ENCODE measurements at places on chromosomes 16 and 17.

DNA sequence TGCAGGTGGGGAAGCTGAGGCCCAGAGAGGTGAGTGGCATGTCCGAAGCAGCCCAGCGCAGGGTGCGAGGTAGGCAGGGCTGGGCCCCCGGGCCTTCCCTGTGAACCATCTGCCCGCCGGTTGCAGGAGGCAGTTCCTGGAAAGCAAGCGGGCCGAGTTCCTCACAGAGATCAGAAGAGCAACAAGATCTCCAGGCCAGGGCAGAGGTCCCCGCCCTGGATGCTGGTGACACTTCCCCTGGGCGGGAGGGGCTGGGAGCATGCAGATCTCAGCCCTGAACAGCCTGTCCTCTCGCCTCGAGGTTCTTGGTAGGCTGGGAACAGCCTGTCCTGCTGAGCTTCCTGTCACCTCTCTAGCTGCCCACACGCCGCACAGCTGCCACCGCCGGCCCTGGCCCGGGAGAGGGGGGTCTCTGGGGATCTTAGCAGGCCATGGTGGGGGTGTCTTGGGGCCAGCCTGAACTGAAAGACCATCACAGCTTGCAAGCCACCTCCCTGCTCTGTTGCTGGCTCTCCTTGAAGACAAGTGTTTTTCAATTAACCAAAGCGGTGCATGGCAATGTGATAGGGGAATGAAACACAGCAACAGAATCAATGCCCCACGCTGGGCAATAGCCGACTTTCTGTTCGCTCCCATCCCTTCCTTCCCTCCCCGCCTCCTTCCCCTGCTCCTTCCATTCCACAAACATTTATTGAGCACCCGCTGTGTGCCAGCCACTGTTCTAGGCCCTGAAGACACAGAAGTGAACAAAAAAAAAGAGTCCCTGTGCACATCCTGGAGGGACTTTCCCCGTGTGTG, 31.7 kb downstream of the SOCS1 start:
- no peak for DNase-seq

DNA sequence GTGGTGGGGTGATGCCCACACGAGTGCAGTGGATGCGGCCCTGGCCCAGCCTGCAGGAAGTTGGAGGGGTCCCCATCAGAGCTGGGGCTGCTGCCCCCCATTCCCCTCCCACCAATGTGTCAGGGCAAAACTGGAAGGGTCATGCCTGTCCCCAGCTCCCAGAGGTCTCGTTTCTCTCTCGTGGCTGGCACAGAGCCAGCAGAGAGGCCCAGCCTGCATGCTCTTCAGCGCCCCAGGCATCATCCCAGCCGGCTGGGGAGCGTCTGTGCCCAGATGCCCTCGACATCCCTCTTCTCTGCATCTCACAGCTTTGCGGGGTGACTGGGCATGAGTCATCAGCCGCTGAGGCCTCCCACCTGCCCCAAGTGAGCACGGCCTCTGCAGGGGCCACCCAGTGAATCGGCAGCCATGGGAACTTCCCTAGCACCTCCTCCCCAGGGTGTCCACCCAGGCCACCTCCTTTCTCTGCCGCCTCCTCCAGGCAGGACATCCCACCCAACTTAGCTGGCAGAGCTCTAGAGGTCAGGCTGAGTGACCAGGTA, 9.8 kb upstream of the CSNK1D start:
- DNase-seq, result peak; percentile 88

DNA sequence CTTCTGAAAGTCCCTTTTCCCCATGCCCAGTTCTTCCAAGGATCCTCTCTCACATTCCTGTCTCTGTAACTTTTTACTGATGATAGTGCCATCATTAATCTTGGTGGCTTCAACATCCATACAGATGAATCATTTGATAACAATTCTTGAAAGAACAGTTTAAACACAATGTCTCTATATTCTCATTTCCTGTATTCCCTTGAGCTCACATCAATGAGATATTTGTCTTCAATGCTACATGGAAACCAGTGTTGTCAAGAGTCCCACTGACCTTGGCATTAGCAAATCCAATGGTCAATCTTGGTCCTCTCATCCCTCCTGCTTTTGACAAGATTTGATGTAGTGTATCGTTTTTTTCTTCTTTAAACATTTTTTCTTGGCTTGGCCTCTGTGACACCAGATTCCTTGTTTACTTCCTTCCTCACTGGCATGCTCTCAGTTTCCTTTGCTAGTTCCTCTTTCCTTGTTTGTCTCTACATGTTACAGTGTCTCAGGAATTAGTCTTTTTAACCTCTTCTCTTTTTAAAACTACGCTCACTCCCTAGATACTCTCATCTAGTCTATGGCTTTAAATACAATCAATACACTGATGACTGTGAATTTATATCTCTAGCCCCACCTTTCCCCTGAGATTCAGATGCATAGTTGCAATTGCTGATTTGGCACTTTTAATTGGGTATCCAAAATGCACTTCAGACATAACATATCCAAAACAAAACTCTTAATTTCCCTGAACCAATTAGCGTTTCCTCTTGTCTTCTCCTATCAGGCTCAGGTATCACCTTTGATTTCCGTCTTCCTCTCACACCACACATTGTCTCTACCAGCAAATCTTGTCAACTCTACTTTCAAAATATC, 134.0 kb downstream of the MYO1D start:
- DNase-seq, result peak; percentile 27

- DNase-seq, result no peak
These were observed 996 bp downstream of the RPL38 start for GRCh38 chr17:74204474-74204873.

- peak; percentile 47 for DNase-seq
These were observed 83.2 kb downstream of the SPECC1 start for GRCh38 chr17:20092261-20092867.

DNA sequence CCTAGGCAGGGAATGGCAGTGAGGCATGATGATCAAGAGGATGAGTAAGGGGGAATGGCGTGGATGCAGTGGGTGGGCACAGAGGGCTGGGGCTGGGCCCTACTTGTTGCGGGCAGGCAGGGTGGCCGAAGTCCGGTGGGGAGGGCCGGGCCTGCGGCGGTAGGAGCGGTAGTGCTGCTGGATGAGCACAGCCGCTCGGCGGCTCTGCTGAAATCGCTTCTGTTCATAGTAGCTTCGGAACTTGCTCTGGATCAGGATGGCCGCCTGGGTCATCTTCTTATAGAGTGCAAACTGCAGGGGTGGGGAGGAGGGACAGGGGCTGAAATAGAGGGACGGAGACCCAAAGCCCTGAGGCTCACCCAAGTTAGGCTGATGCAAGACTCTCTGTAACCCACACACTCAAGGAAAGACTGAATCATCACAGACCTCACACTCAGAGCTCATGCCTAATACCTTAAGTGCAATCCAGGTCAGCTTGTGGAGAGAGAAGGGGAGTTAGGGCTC, 1.5 kb upstream of the SPAG7 start:
- peak; percentile 96 for DNase-seq

DNA sequence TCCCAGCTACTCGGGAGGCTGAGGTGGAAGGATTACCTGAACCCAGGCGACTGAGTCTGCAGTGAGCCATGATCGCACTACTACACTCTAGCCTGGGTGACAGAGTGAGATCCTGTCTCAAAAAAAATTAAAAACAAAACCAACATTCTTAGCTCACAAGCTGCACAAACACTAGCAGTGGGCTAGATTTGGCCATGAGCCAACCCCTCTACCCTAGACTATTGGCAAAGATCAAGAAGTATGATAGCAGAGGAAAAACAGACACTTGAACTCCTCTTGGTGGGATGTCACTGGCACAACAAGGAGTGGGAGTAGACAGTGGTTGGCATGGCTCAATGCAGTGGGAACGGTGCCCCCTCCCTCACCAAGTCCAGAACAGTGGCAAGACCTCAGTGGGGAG, 19.6 kb upstream of the RIPOR1 start:
- no peak for DNase-seq

- peak; percentile 33 for DNase-seq
These were observed 91.8 kb downstream of the CYB561 start for GRCh38 chr17:63354256-63354655.

DNA sequence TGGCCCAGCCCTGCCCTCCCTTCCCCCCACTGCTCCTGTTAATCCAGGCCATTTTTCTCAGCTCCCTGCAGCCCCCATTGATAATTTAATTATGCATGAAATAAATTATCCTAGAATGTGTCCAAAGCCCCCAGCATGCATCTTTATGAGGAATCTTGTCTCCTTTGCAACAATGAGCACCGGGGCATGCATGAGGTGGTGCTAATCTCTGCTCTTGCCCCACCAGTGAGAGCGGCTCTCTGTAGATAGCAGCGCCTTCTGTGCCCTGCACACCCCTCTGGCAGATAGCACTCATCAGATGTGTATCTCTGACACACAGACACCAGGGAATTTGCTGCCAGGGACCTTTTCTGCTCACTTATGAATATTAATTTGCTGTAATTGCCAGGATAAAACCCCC, 140.2 kb upstream of the CDC42EP4 start:
- DNase-seq, result no peak

DNA sequence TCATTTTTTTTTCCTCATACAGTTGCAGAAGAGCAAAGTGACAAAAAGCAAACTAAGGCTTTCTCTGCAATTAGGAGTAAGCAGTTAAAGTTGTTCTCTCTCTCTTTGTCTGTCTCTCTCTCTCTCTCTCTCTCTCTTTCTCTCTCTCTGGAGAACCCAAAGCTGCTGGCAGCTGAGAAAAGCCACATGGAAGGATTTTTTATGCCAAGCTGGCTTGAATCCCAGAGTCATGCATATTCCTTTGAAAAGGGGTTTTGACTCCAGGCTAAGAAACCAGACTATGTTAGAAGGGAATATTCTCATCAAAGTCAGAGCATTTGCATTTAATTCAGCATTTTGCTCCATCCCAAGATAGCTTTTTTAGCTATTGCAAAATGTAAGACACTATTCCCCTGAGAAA, 1114.2 kb upstream of the GOT2 start:
- no peak for DNase-seq

GRCh38 chr17:351449-351738, 1.2 kb downstream of the RPH3AL start:
- DNase-seq, result no peak

- peak; percentile 75 for DNase-seq
These were observed 15.5 kb upstream of the TFAP4 start for GRCh38 chr16:4288148-4288921.

- DNase-seq, result no peak
These were observed 92.5 kb upstream of the PLCG2 start for GRCh38 chr16:81686391-81687130.

- no peak for DNase-seq
These were observed 8.8 kb downstream of the RASL10B start for GRCh38 chr17:35740216-35740615.

GRCh38 chr16:88865310-88865709, 1.1 kb downstream of the PABPN1L start:
- no peak for DNase-seq

- DNase-seq, result peak; percentile 2
These were observed 156.2 kb downstream of the PPM1E start for GRCh38 chr17:58911741-58912343.

DNA sequence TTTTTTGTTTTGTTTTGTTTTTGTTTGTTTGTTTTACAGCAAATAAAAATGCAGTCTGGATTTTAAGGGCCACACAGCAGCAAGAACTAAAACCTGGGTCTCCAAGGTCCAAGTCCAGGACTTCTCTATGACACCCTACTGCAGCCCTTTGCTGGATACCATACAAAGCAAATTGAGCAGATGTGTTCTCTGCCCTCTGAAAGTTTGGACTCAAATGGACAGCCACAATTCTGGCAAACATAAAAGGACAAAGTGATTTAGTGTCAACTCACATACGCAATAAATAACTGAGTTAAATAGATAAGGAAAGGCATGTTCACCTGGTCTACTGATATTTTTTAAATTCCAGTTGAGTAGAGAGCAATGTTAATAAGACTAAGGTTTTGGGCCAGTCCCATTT, 7.7 kb upstream of the ZNF652 start:
- no peak for DNase-seq

GRCh38 chr17:18035704-18036103, 3.3 kb downstream of the ATPAF2 start:
- no peak for DNase-seq

GRCh38 chr17:40694584-40694983, 9.0 kb downstream of the KRT24 start:
- DNase-seq, result no peak

DNA sequence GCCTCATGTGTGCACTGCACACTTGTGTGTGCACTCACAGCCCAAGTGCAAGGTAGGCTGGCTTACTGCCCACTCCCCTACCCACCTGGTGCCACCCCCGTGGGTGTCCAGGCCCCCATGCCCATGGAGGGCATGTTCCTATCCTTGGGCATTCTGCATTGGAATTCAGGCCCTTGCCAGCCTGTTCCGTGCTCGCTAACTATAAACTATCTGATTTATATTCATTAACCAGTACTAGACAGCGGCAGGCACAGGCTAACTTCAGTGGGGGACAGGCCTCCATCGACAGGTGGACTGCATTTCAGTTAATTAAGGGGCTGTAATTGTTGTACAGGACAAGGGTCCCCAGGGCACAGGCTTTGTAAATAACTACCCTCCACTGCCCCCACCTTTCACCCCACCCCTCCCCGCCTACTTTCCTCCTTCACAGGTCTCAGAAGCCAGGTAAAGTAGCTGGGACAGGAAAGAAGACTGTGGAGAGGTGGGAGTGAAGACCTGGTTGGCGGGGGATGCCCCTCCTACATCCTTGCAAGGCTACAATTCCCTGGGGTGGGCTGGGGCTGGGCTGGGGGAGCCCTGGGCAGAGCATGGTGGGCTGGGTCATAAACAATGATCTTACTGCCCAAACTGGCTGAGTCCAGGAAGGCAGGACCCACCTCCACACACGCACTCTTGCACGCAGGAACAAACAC, 119.0 kb upstream of the LHX1 start:
- no peak for DNase-seq

GRCh38 chr16:78763821-78764440, 664.5 kb downstream of the WWOX start:
- DNase-seq, result no peak

DNA sequence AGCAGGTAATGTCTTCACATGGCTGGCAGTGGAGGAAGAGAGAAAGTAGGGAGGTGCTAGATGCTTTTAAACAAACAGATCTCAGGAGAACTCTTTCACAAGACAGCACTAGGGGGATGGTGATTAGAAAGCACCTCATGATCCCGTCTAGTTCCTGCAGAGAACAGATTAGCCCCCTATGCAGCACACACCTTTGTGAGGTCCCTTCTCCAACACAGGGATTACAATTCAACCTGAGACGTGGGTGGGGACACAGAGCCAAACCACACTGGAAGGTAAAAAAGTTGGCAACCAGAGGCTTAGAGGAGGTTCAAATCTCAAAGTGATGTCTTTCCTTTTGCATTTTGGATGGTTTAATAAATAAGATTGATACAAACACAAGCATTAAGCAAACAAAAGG, 394.7 kb downstream of the WWOX start:
- DNase-seq, result no peak

- DNase-seq, result no peak
These were observed 5.2 kb downstream of the CCDC102A start for GRCh38 chr16:57531253-57531575.

- peak; percentile 79 for DNase-seq
These were observed 660 bp downstream of the RHBDF1 start for GRCh38 chr16:71540-72401.
